Panc1 (cell line): ENCODE measurements at places on chromosomes 6 and 20. TPM values are rescaled to one million over a fixed set of nuclear protein-coding genes. Genes with fewer than 3 reads are reported as not detected.

MAPK13 gene
- 2.5 TPM for total RNA-seq

ISM1 gene
- total RNA-seq = not detected

TEAD3 gene
- 10.7 TPM for total RNA-seq

SCRT2 gene
- not detected for total RNA-seq

PARD6B gene
- total RNA-seq = 132 TPM

PIGT gene
- total RNA-seq = 108 TPM

DEF6 gene
- 0.59 TPM for total RNA-seq

DEFB118 gene
- not detected for total RNA-seq

ZNF133 gene
- 8.2 TPM for total RNA-seq

LAMA2 gene
- 0.28 TPM for total RNA-seq

TULP1 gene
- total RNA-seq = not detected

- H3K4me1 ChIP-seq = no peaks in the 10 kb centered on the region
- H3K4me3 ChIP-seq = no peak overlapping the region
- H3K27ac ChIP-seq = no peak overlapping the region
- H3K27me3 ChIP-seq = no peaks in the 10 kb centered on the region
Observed at GRCh38 chr6:53939830-53940229, 145.0 kb downstream of the LRRC1 start.

DNA sequence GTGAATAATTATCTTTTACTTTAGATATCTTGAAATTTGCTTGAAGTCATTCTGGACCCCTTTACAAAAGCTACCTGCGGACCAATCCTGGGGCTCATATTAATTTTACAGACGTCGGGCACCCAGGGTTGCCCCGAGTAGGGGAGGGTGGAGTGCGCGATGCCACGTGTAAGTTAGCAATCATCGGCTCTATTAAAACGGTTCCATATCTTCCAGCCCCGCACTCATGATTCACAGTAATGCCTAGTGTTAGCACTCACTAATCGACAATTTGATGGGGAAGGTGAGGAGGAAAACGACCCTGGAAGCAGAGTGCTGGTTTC is 34.9 kb upstream of the TCF21 start:
- H3K4me1 ChIP-seq = peaks cover 4% of the 10 kb centered on the region; the same call in 1 of the 2 replicates
- DNase-seq = no peak
- H3K36me3 ChIP-seq = no peaks in the 10 kb centered on the region
- H3K4me3 ChIP-seq = no peak overlapping the region
- H3K27me3 ChIP-seq = peaks cover 16% of the 10 kb centered on the region

DNA sequence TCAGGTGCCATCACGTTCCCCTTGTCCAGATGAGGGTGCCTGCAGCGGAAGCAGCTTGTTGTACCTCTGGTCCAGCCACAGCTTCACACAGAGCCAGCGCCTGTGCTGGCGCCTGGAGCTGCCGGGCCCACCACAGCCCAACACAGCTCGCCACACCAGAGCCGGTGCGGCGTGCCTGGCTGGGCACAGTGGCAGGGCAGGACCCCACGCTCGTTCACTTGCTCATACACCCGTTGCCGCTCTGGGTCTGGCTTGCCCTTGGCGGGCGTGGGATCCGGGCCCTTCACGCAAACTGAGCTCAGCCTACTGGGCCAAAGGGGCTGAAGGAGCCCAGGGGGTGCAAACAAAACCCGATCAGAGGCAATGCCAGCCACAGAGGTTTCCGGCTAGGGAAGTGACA is 492.5 kb upstream of the MANEA start:
- H3K27me3 ChIP-seq = no peaks in the 10 kb centered on the region
- peaks cover 6% of the 10 kb centered on the region for H3K4me1 ChIP-seq
- DNase-seq = no peak
- H3K4me3 ChIP-seq = no peak overlapping the region
- H3K36me3 ChIP-seq = no peaks in the 10 kb centered on the region
- H3K27ac ChIP-seq = no peak overlapping the region

- H3K27me3 ChIP-seq = no peaks in the 10 kb centered on the region
- no peak overlapping the region for H3K4me3 ChIP-seq
- no peak for DNase-seq
- no peaks in the 10 kb centered on the region for H3K4me1 ChIP-seq
- no peak overlapping the region for H3K27ac ChIP-seq
Observed at GRCh38 chr20:32941155-32941885, 62.9 kb downstream of the SUN5 start.

DNA sequence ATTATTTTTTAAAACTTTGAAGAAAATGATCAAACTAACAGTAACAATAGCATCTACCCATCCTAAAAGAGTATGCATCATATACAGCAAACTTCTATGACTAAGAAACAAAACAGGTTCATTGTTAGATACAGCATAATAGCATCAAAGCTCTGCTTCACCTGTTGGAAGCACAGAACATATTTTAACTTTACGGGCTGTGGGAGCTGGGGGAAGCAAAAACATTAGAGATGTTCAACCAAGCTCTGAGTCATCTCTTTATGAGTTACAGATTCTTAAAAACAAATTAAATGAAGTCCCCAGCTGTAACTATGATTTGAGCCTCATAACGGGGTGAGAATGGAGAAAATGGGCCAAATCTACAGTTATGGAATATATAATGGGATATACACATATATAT is 63.4 kb downstream of the SYNE1 start:
- no peaks in the 10 kb centered on the region for H3K4me1 ChIP-seq
- no peak overlapping the region for H3K4me3 ChIP-seq
- H3K27ac ChIP-seq = no peak overlapping the region
- no peaks in the 10 kb centered on the region for H3K27me3 ChIP-seq
- no peak for DNase-seq

DNA sequence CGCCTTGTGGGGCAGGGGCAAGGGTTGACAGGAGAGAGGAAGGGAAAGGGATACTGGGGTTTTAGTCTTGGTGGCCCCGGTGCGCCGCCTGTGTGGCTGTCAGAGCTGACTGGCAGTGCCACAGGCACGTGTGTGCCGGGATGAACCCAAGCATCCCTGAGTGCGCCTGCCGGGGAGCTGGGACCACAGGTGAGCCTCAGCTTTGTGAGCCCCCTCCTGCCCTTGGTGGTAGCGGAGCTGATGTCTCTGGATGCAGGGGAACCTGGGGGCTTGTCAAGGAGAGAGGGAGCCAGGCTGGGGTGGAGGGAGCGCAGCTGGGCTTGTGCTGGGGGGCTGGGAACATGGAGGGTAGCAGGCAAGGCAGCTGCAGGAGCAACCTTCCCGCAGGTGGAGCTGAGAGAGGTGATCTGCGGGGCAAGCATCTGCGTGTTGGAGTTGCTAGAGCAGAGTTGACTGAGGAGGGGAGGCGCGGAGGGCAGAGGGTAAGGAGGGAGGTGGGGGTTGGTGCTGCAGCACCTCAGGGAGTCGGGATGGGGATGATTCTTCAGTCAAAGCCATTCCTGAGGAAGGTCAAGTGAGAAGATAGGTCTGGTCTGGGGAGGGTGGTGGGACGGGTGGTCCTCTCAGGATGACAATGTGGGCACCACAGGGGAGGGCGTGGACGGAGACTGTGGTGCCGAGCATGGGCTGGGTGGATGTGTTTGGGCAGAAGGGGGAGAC is 28.1 kb downstream of the PYGB start:
- no peak for DNase-seq
- no peak overlapping the region for H3K4me3 ChIP-seq
- peaks cover 7% of the 10 kb centered on the region; the same call in 1 of the 2 replicates for H3K4me1 ChIP-seq
- H3K27ac ChIP-seq = no peak overlapping the region
- H3K36me3 ChIP-seq = peaks cover 32% of the 10 kb centered on the region

GRCh38 chr6:18178960-18179615 is 23.9 kb downstream of the KDM1B start:
- no peak overlapping the region for H3K4me3 ChIP-seq
- H3K27me3 ChIP-seq = no peaks in the 10 kb centered on the region
- H3K36me3 ChIP-seq = no peaks in the 10 kb centered on the region
- DNase-seq = no peak
- H3K27ac ChIP-seq = no peak overlapping the region

DNA sequence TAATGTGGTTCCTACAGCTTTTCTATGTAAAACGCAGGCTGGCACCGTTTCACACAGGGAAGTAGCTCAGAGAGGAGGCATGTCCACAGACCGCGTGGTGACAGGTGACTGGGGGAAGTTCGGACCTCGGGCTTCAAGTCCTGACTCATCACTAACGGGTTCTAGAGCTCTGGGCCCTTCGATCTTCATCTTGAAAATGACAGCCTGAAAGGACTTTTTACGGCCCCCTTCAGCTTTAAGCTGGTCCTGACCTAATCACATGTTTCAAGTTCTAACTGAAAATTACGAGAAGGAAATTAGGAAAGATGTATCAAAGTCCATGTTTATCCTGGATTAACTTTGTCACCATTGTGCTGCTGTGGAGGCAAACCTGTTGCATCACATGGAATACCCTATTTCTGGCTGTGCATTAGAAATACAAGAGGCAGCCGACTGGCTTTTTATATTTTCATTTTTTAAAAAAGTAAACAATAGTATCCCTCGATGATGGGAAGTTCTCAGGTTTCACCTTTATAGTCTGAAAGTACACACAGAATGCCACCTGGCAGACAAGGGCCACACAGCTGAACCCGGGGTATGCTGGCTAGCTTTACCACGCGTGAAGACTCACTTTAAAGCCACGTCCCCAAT is 2.0 kb downstream of the MAN1A1 start:
- no peak overlapping the region for H3K27ac ChIP-seq
- H3K4me1 ChIP-seq = peaks cover 11% of the 10 kb centered on the region
- H3K4me3 ChIP-seq = peak overlapping the region; percentile 56; the same call in 1 of the 2 replicates
- peaks cover 7% of the 10 kb centered on the region; the same call in 1 of the 2 replicates for H3K36me3 ChIP-seq
- peaks cover 51% of the 10 kb centered on the region for H3K27me3 ChIP-seq

- H3K36me3 ChIP-seq = no peaks in the 10 kb centered on the region
- H3K27ac ChIP-seq = no peak overlapping the region
- H3K4me1 ChIP-seq = no peaks in the 10 kb centered on the region
- H3K4me3 ChIP-seq = no peak overlapping the region
Observed at GRCh38 chr6:90033746-90034271, 139.5 kb downstream of the GJA10 start.

DNA sequence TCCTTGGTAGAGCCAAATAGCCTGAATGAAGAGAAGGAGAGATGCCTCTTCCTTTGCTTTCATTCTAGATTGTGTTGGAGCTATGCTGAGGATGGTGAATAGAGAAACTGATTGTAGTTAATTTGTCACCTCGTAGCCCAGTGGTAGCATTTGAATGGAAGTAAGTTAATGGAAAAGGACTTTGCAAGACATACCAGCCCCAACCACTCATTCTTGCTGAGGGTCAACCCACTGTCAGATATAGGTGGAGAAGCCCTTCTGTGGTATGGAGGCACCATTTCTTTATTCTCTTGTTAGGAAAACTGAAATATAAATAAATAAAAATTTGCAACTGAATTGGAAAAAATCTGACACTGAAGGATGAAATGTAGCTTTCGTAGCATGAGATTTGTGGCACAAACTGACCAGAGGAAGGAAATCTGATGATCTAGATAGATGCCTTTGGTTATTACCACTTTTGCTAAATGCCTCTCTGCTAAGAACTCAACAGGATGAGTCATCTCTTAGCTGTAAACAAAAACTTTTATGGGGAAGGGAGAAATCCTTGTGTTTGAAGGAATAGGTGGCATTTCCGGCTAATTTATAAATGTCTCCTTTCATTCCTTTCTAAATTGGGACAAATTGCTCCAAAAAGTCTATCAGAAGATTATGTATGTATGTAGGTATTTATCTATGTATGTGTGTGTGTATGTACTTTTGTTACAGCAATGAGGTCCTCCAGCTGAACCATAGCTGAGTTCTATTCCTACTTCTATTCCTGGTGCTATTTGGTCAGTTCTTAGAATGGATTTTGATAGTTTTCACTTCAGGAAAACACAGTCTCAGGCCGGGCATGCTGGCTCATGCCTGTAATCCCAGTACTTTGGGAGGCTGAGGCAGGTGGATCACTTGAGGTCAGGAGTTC is 76.5 kb upstream of the SUPT3H start:
- H3K36me3 ChIP-seq = no peaks in the 10 kb centered on the region
- H3K4me3 ChIP-seq = no peak overlapping the region
- H3K27ac ChIP-seq = peak overlapping the region; percentile 75

GRCh38 chr6:84906514-84906913 is 142.1 kb upstream of the TBX18 start:
- H3K4me3 ChIP-seq = no peak overlapping the region
- no peak for DNase-seq
- no peak overlapping the region for H3K27ac ChIP-seq
- H3K36me3 ChIP-seq = no peaks in the 10 kb centered on the region
- H3K4me1 ChIP-seq = no peaks in the 10 kb centered on the region
- H3K27me3 ChIP-seq = no peaks in the 10 kb centered on the region

GRCh38 chr20:38094373-38094891 is 60.9 kb downstream of the RPRD1B start:
- H3K27me3 ChIP-seq = no peaks in the 10 kb centered on the region
- peaks cover 4% of the 10 kb centered on the region for H3K36me3 ChIP-seq
- peak overlapping the region; percentile 35; the same call in 1 of the 2 replicates for H3K27ac ChIP-seq

DNA sequence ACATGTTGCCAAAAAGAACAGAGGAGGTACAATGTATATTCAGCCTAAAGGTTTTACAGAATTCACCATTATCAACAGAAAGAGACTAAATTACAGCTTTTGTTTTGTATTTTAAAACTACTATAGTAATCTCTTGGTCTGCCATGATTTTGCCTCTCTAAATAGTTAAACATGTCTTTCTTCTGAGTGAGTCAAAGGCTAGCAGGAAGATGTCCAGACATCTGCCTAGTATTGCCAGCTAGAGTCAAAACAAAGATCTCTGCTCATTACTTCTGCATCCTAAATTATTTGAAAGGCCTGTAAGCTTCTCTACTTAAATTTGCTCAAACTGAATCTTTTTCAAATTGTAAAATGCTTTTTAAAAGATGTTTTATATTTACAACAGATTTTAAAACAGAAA is 8.8 kb downstream of the ASF1A start:
- no peaks in the 10 kb centered on the region for H3K27me3 ChIP-seq
- peaks cover 22% of the 10 kb centered on the region for H3K36me3 ChIP-seq
- H3K4me3 ChIP-seq = no peak overlapping the region
- H3K4me1 ChIP-seq = peaks cover 10% of the 10 kb centered on the region
- H3K27ac ChIP-seq = no peak overlapping the region

GRCh38 chr6:15656145-15656544 is 6.7 kb downstream of the DTNBP1 start:
- H3K36me3 ChIP-seq = peaks cover 7% of the 10 kb centered on the region; the same call in 1 of the 2 replicates
- H3K27ac ChIP-seq = no peak overlapping the region
- H3K27me3 ChIP-seq = no peaks in the 10 kb centered on the region
- H3K4me3 ChIP-seq = no peak overlapping the region

- peaks cover 9% of the 10 kb centered on the region; the same call in 1 of the 2 replicates for H3K4me1 ChIP-seq
- no peaks in the 10 kb centered on the region; the same call in 1 of the 2 replicates for H3K36me3 ChIP-seq
- H3K4me3 ChIP-seq = peak overlapping the region; percentile 56
- H3K27me3 ChIP-seq = peaks cover 56% of the 10 kb centered on the region
Observed at GRCh38 chr6:138162111-138162954, 594 bp downstream of the ARFGEF3 start.

DNA sequence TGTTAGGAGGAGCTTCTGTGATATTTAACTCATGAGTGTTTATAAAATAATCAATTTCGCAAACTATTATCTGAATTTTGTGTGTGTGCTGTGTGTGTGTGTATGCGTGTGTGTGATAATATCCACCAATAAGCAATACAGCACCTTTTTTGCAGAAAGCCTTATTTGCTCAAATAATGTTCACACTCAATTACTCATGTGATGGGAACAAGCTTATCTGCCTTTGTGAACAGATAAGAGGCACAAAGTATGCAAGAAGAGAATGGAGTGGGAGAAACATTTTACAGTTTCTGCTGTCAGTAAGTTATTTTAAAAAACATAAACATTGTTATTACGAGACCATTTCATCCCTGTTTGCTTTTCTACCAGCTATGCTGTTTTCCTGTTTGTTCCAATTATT is 36.7 kb upstream of the PTPRK start:
- H3K4me1 ChIP-seq = no peaks in the 10 kb centered on the region
- no peaks in the 10 kb centered on the region for H3K27me3 ChIP-seq
- no peak for DNase-seq
- no peak overlapping the region for H3K27ac ChIP-seq

- H3K4me1 ChIP-seq = no peaks in the 10 kb centered on the region
- no peak for DNase-seq
- H3K4me3 ChIP-seq = no peak overlapping the region
- no peaks in the 10 kb centered on the region for H3K36me3 ChIP-seq
Observed at GRCh38 chr6:98794307-98794842, 40.0 kb upstream of the POU3F2 start.
